Stimulated activated CD8-positive, alpha-beta memory T cell treated with anti-CD3 and anti-CD28 coated beads, Interleukin-7, amount 100 ng/mL, for 1 hour (primary cell): ENCODE measurements at places on chromosomes 5 and 9.

- DNase-seq: no peak
Observed at GRCh38 chr5:144332265-144332664, 161.6 kb downstream of the KCTD16 start.

GRCh38 chr5:149951138-149951749, 6.7 kb upstream of the PDE6A start:
- DNase-seq: no peak

DNA sequence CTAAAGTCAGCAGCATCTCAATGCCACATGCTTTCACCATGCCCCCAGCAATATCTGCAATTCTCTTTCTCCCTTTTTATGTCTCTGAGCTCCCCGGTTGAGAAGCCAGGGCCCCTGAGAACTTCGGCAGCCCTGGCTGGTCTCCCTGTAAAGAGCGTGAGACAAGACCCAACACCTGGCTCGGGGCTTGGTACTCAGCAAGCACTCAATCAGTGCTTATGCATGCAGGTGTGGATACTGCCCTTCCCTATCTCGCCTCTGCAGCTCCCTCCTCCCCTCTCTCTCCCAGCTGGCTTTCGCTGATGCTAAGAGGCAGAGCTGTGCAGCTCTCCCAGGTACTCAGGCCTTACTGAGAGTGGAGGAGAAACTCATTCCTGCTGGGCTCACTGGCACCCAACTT, 41.7 kb upstream of the AKNA start:
- no peak for DNase-seq

DNA sequence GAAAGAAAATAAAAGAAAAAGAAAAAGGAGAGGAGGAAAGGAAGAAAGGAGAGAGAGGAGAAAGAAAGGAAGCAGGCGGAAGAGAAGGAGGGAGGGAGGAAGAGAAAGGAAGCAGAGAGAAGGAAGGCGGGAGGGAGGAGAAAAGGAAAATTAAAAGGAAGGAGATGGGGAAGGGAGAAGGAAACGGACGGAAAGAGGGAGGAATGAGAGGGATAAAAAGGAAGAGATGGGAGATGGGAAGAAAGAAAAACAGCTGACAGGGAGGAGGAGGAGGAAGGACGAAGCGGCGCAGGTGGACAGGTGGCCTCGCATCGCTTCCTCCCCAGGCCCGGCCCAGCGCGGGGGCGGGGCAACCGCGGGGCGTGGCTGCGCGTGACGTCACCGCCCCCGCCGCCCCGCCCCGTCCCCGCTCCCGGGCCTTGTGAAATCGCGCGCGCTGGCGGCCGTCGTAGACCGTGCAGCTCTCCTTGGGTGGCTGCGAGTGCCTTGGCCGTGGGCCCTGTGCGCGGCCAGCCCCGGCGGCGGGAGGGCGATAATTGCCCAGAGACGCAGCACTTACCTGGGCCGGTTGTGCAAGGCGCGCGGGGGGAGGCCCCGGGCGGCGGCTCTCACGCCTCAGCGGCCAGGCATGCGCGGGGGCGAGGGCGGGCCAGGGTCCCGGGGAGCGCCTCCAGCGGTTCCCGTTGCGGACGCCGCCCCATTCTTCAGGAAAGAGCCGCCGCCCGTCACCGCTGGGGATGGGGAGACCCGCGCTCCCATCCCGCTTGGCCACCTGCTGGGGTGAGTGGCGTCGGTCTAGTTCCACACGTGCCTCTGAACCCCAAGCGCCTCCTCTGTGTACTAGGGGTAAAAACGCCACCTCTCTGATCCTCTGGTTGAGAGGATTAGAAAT, 49.6 kb upstream of the FOXE1 start:
- peak; percentile 46 for DNase-seq

- DNase-seq: no peak
Observed at GRCh38 chr5:6899221-6899620, 186.0 kb downstream of the TENT4A start.

GRCh38 chr5:75601996-75602395, 9.3 kb upstream of the ANKDD1B start:
- DNase-seq: no peak

- DNase-seq: no peak
Observed at GRCh38 chr5:146173597-146173996, 8.9 kb downstream of the LARS1 start.

- no peak for DNase-seq
Observed at GRCh38 chr5:180592176-180592575, 877 bp upstream of the SCGB3A1 start.

GRCh38 chr9:120100595-120100994, 479.4 kb downstream of the CDK5RAP2 start:
- DNase-seq: no peak

GRCh38 chr5:4116834-4117233, 521.2 kb downstream of the IRX1 start:
- no peak for DNase-seq

- DNase-seq: no peak
Observed at GRCh38 chr5:175521313-175521833, 43.0 kb downstream of the SFXN1 start.

DNA sequence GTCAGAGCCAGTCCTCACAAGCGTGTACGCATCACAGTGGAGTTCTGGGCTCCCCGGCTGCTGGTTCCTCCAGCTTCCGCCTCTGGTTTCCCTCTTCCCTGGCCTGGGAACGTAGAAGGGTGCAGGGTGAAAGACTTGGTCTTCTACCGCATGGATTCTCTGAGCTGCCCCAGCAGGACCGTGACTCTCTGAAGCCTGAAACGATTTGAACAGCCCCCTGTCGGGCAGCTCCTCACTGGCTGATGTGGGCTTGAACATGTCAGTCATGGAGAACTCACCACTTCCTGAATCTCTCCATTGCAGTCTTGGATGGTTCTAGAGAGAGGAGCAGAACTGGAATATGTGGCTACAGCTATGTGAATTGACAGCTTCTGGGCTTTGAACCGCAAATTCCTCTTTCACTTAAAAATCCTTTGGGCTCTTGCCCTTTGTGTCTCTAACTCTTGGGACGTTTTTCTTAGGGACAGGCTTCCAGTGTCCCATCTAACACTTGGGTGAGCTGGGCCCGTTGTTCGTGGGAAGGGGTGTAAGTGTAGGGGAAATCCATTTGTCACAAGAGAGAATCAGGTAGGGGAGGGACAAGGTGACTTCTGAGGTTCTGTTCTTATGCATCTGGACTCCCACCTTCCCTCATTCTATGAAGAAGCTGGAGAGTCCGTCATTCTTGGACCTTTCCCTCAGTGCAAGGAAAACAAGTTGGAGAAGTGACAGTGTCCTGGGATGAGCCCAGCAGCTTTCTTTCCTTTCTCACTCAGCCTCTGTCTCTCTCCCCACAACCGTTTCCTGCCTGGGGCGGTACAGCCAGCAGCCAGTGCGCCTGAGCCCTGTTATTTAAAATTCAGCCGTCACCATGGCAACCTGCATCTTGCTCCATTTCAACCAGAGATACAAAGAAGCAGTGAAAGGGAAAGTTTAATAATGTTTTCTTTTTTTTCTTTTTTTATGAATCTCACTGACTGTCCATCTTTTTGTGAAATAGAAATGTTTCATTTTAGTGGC, 84.7 kb downstream of the PTTG1 start:
- peak; percentile 37 for DNase-seq

DNA sequence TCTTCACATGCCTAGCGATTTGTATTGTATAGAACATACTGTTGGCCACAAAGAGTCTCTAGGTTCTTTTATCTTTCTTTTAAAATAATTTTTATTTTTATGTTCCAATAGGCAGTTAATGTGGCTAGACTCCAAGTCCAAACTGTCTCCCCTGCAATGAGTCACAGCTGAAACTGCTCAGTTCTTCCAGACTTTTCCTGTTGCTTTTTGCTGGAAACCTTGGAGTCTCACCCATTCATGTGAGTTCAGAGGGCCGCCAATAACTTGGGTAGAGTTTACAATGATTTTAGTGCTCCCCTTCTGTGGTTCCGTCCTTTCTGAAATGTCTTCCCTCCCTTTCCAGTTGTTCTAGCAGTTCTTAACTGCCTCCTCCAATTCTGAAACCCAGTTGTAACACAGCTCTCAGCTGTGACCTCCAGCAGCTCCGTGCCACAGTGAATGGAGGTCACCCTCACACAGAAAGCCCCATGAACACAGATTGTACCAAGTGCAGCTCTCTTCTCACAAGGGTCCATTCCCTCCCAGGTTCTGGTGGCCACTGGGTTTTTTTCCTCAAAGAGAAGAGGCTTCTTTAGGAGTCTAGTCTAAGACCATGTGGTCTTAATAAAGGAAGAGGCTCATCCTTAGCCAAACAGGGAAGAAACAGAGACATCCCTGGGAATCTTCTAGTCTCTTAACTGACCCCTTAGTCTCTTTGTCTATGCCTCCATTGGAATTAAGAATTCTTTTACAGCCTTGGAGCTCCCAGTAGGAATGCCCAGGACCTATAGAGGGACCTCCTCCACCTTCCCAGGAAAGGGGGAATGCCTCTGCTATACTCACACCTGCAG, 198.5 kb downstream of the SPOCK1 start:
- DNase-seq: no peak

GRCh38 chr5:67771791-67772190, 443.8 kb upstream of the PIK3R1 start:
- DNase-seq: no peak

GRCh38 chr9:98249771-98250170, 5.7 kb downstream of the TBC1D2 start:
- DNase-seq: no peak

DNA sequence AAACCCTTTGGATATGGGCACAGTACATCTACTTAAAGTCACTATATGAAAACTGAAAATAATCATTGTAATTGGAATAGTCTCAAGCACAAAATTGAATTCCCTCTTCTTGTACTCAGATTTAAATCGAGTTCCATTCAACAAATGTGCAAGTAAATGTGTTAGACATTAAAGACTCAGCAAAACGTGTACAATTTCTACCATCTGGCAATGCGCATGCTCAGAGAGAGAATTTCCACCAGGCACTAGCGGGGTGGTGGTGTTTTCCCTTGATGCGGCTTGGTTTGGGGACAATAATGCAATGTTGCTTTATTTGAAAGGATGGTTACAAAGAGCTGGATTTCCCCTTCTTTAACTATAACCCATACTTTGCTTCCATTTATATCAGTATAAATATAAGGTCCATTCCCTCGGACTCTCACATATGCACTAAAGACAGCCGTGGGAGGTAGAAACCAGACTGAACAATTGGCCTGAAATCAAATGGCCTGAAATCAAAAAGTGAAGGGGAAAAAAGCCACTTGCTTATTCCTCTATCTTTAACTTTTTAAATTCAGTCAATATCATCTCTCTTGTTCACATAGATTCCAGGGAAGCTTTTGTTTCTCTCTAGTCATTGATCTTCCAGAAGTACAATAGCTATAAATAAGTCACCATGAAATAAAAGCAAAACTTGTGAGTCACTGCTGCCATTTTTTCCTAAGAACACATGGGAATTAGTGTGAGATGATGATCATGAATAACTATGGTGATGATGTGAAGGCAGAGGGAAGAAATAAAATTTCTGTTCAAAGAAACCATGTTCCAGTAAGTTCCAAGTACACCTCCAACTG, 59.2 kb downstream of the ADAMTS12 start:
- DNase-seq: no peak

DNA sequence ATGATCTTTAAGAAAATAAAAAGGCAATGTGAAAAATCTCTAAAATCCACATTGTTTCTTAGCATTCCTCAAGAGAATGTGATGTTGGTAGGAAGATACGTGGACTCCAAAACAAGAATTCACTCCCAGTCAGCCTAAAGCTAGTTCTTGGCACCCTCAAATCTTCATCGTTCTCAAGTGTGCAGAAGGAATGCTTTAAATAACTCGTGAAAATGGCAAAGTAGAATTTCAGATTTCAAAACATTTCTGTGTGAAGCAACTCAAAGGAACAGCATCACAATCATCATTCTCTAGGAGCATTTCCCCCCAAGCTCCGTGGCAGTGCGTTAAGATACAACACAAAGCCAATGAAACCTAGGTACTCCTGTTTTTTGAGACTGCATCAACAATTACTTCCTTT, 185.1 kb upstream of the DMAC1 start:
- no peak for DNase-seq

DNA sequence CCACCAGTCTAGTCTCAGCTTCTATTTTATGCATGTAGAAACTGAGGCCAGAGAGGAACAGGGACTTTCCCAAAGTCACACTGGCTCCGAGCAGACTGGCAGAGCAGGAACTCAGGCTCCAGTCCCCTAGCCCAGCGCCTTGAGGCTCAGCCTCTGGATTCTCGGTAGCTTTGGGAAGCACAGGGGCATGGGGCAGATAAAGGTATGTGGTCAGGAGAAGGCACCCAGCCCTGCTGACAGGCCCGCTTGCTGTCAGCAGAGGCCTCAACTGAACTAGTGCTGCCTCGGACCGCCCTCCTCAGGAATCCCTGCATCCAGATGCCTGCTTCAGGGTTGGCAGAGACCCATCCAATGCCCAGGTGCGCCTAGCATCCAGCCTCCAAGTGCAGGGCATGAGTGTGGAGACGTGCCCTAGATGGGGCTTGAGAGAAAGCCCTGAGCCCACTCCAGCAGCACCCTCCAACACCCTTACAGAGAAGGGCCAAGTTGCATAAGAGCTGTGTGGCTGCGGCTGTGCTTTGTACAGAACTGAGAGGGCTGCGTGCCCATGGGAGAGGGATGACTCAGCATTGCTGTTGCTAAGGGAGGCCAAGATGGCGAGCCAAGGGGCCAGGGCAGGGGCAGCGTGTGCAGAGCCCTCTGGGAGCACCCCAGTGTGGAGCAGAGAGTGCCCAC, 168.6 kb downstream of the MACROH2A1 start:
- DNase-seq: no peak

- DNase-seq: no peak
Observed at GRCh38 chr9:69895185-69895584, 74.6 kb downstream of the CFAP95 start.

GRCh38 chr5:67160985-67161384, 35.6 kb downstream of the CD180 start:
- no peak for DNase-seq

DNA sequence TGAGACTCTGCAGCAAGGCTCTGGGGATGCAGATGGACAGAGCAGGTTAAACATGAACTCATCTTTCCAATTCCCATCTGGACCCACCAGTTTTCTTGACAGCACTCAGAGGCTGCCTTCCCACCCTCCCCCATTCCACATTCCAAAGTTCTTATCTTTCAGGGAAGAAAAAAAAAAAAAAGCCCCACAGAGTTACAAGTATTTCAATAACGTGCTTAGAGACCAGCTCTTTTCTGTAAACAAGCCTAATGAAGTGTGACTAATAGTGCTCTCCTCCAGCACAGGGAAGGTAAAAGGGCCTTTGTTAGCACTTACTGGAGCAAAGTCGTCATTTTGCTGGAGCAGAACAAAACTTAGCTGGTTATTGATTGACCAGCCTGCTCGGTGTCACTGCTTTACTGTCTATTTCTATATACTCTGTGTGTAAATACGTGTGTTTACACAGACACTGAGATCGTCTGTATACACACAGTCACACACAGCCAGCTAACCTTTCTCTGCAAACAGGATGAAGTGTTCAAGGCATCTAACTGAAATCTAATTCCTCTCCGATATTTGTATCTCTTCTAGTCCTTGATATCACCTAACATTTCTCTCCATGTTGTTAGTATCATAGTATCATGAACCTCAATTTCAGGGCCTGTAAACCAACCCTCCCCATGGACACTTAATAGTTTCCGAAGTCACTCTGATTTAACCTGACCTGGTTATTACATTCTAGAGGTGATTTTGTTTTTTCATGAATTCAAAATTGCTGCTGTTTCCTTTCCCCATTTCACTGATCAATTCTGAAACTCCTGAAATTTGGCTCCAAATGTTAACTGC, 84.9 kb downstream of the ZNF608 start:
- no peak for DNase-seq

GRCh38 chr5:177105691-177106476, 19.2 kb downstream of the FGFR4 start:
- no peak for DNase-seq

GRCh38 chr9:123544007-123544827, 188.2 kb downstream of the CRB2 start:
- no peak for DNase-seq

GRCh38 chr9:8338767-8339510, 539.4 kb upstream of the DMAC1 start:
- DNase-seq: no peak
